ENCODE measurements at places on chromosomes 7 and 10. TPM values are rescaled to one million over a fixed set of nuclear protein-coding genes. Genes with fewer than 3 reads are reported as not detected.

FBH1 gene
- total RNA-seq = 62.9 TPM

DNA sequence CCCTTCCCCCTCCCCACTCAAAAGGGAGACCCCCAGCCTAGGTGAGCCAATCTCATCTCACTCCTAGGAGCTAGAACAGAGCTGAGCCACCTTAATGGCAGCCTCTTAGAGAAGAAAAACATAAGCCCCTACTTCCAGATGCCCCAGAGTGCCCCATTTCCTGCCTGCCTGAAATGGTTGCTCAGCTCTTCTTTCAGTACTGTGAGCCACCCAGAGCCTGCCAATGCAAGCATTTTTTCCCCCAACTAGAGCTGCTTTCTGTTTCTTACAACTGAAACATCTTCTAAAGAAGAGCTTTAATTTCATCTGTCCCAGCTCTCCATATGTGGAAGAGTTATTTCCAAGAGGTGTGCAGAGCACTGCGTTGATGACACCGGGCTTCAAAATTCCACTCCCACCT, 136.7 kb downstream of the PLPP4 start:
- no peaks in the 10 kb centered on the region for H3K4me1 ChIP-seq
- no peaks in the 10 kb centered on the region for H3K36me3 ChIP-seq
- no peak for DNase-seq
- H3K27me3 ChIP-seq = no peaks in the 10 kb centered on the region
- H3K27ac ChIP-seq = no peak overlapping the region

CHPF2 gene
- total RNA-seq = 46.4 TPM

ZNF804B gene
- not detected for total RNA-seq

SLC18A2 gene
- total RNA-seq = not detected

- no peaks in the 10 kb centered on the region for H3K36me3 ChIP-seq
- no peak overlapping the region for H3K4me3 ChIP-seq
- peaks cover under 1% of the 10 kb centered on the region for H3K4me1 ChIP-seq
- no peak for DNase-seq
Measured at GRCh38 chr7:8249121-8249520, 12.8 kb downstream of the ICA1 start.

DNA sequence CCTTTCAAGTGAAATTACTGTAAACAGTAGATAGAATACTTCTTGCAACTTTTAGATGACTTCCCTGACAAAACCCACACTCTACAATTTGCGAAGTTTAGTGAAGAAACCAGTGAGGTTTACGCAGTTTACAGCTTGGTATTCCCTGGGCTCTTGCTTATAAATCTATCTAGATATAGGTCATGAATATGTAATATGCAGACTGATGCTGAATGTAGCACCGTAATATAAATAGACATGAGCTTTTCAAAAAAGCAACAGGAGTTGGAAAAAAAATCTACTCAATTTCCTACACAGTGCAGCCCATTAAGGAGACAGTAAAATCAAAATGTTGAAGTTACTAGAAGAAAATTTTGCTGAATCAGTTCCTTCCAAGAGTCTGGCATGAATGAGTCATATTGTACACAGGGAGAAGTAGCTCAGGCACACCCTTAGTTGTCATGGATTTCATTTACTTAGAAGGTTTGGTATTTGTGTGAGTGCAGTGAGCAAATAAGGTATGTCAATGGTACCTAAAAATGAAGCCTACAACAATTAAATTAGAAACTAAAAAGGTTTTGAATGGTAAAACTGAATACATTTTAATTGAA, 67.7 kb upstream of the NEUROD6 start:
- H3K27me3 ChIP-seq = no peaks in the 10 kb centered on the region
- no peaks in the 10 kb centered on the region for H3K36me3 ChIP-seq
- no peak overlapping the region for H3K4me3 ChIP-seq
- no peaks in the 10 kb centered on the region for H3K4me1 ChIP-seq
- DNase-seq = no peak
- no peak overlapping the region for H3K27ac ChIP-seq

GRCh38 chr7:125568799-125569198, 639.2 kb upstream of the POT1 start:
- no peaks in the 10 kb centered on the region for H3K36me3 ChIP-seq
- no peak overlapping the region for H3K27ac ChIP-seq
- H3K4me3 ChIP-seq = no peak overlapping the region
- no peak for DNase-seq

DNA sequence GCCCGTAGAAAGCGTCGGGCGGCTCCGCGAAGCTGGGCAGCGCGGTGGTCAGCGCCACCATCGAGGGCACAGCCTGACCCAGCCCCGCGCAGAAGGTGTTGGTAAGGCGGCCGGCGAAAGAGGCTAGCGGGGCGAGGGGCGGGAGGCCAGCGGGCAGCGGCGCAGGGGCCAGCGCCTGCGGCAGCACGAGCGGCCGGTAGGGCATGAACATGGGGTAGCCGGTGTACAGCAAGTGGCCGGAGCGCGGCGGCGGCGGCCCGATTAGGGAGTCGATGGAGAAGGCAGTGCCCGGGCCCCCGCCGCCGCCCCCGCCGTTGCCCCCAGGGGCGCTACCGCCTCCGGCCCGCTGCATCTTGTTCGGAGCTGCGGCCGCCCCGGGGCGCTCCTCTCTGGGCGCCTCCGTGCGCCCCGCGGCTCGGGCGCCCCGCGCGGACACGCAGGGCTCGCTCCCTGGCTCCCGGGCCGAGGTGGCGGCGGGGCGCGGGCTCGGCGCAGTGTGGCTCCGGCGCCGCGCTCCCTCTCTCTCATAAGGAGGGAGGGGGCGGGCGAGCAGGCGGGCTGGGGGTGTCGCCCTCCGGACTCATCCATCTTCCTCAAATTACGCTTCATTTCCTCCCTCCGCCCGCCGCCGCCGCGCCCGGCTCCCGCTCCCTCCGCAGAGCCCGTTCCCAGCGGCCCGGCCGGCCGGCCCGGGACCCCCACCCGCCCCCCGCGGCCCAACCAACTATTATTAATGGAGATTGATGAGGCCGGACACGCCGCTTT, at the start of gene GBX1:
Gene GBX1, minus strand, starts transcription at position 498 of the 765 bp plus-strand sequence. Its CDS starts 146 bp downstream, at position 352.
- H3K27me3 ChIP-seq = peaks cover 36% of the 10 kb centered on the region
- DNase-seq = peak; percentile 64
- no peaks in the 10 kb centered on the region for H3K36me3 ChIP-seq
- peaks cover 7% of the 10 kb centered on the region for H3K4me1 ChIP-seq

- H3K27ac ChIP-seq = no peak overlapping the region
- H3K36me3 ChIP-seq = peaks cover 11% of the 10 kb centered on the region
- no peaks in the 10 kb centered on the region for H3K4me1 ChIP-seq
- H3K4me3 ChIP-seq = no peak overlapping the region
- H3K27me3 ChIP-seq = no peaks in the 10 kb centered on the region
- DNase-seq = no peak
Measured at GRCh38 chr7:140745266-140746058, 49.0 kb downstream of the NDUFB2 start.

MUC3A gene
- not detected for total RNA-seq

DNA sequence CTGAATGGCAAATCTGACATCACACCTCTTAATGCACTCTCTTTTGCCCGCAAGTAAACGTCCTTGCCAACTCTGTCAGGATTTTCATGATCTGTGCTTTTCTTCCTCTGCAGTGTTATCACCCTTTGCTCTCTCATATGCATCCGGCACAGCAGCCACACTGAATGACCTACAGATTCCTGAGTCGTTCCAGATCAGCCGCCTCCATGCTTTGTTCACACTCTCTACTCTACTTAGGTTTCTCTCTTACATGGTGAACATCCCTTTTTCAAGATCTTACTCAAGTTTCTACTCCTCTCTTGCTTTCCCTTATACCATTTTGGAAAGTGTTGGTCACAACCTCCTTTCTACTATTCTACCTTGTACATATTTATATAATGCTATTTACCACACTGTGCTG, 127.7 kb upstream of the AOAH start:
- H3K4me1 ChIP-seq = peaks cover 24% of the 10 kb centered on the region
- H3K4me3 ChIP-seq = peak overlapping the region; percentile 36
- H3K27ac ChIP-seq = peak overlapping the region; percentile 79
- H3K36me3 ChIP-seq = peaks cover 63% of the 10 kb centered on the region

GRCh38 chr7:81402227-81402626, 367.6 kb downstream of the HGF start:
- H3K4me1 ChIP-seq = no peaks in the 10 kb centered on the region
- no peak overlapping the region for H3K4me3 ChIP-seq
- no peak overlapping the region for H3K27ac ChIP-seq

- peak; percentile 23 for DNase-seq
- H3K4me3 ChIP-seq = no peak overlapping the region
- no peaks in the 10 kb centered on the region for H3K27me3 ChIP-seq
- H3K4me1 ChIP-seq = peaks cover 5% of the 10 kb centered on the region
Measured at GRCh38 chr10:25824050-25824449, 110.0 kb upstream of the MYO3A start.
